ENCODE measurements at places on chromosomes 3 and 15.
A peak's percentile ranks its signal among the peaks of the same experiment; 100 is the strongest.

- DNase-seq = no peak
These were observed 1141.6 kb downstream of the IGSF11 start for GRCh38 chr3:117893001-117893400.

DNA sequence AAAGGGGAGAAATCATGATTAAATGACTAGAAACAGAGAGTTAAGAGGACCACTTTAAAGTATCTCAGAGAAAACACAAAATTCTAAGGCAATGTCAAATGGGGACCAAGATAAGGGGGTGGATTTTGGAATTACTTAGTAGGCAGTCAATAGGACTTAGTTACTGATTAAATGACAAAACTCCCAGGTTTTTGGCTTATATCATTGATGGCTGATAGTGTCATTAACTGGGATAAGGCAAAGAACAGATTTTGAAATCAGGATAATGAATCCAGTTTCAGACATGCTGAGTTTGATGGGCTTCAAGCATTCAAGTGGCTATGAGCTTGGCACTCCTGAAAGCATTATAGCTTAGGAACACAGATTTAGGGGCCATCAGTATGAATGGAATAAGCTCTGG, 53.9 kb downstream of the TOP2B start:
- no peak for DNase-seq

- no peak for DNase-seq
These were observed 60.4 kb upstream of the TNFAIP8L3 start for GRCh38 chr15:51155016-51155580.

GRCh38 chr3:8166014-8166413, 335.6 kb upstream of the LMCD1 start:
- DNase-seq = no peak

DNA sequence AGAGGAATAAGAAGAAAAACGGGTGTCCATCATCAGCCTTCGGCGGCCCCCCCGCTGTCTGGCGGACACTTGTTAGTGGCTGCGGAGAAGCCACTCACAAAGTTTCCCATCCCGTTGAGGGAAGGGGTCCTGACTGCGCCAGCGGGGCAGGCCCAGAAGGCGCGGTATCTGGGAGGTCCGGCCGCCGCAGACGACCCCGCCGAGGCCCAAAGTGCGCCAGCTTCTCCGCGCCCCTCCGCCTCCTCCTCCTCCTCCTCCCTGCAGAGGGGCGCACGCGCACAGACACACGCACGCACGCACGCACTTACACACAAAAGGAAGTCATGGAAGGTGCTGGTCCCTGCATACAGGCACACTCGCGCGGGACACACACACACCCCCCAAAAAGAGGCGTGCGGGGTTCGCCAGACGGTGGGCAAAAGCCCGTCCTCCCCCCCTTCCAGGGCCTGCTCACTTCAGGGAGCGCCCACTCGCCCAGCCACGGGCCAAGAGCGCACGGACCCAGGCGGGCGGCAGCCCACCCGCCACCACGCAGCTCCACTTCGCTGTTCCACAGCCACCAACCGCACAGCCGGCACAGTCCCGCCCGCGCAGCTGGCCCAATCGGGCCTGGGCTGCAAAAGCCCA, 18.0 kb downstream of the ZNF148 start:
- DNase-seq = peak; percentile 74

- DNase-seq = no peak
These were observed 168.6 kb downstream of the SHQ1 start for GRCh38 chr3:72679540-72680198.

DNA sequence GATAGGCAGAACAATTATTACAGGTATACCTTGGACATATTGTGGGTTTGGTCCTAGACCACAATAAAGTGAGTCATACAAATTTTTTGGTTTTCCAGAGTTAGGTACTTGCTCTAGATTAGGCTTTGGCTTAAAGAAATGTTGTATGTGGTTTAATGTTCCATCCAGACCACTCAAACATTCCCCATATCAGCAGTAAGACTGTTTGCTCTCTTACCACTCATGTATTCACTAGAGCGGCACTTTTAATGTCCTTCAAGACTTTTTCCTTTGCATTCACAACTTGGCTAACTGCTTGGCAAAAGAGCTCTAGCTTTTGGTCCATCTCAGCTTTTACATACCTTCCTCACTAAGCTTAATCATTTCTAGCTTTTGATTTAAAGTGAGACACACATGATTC, 250.5 kb upstream of the SETMAR start:
- DNase-seq = no peak

GRCh38 chr3:2099779-2100191, 1.1 kb downstream of the CNTN4 start:
- DNase-seq = no peak

- peak; percentile 85 for DNase-seq
These were observed 34.8 kb downstream of the RBPMS2 start for GRCh38 chr15:64740311-64741170.

DNA sequence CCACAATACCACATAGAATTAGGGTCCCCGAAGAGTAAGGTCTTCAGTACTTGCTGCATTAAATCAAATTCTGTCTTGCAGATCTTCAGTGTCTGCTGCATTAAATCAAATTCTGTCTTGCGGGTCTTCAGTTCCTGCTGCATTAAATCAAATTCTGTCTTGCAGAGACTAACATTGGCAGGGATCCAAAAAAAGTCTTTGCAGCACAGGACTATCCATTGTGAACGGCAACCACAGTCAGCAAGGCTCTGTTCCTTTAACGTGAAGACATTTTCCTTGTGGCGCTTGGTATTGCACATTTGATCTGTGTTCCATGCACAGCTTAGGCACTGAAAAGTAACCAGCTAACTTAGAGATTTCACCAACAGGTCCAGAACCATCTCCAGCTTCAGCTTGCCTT, 46.8 kb upstream of the POMGNT2 start:
- DNase-seq = no peak

DNA sequence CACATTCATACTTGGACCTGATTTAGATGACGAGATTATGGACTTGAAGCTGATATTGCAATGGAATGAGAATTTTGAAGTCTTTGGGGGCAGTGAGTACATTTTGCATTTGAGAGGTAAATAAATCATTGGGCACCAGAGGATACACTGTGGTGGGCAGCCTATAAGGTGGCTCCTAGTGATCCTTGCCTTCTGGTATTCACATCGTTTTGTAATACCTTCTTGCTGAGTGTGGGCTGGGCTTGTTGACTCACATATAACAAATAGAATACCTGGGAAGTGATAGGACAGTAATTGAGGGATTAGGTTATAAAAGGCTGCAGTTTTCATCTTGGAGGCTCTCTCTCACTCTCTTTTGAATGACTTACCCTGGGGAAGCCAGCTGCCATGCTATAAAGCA, 605.5 kb upstream of the KCNMB2 start:
- DNase-seq = no peak

- DNase-seq = no peak
These were observed 28.2 kb downstream of the GYG1 start for GRCh38 chr3:149019580-149019979.

Data from left ventricle myocardium superior (tissue), 1 donor.